ENCODE measurements at places on chromosomes 6 and 20.

DNA sequence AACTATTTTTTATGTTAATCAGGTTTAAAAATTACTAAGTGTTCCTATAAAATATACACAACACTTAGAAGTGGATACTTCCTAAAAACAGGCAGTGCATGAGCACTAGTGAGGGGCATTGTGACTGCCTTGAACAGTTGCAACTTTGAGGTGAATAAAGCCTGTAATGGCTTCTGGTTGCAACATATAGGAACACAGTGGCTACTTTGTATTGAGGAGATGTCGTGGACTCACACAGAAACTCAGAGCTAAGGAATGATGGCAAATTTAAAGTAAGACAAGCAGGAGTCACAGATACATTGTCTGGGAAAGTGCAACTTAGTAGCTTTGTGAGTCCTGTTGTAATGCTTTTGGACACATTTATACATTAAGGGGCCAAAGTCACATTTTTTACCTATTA is 861 bp upstream of the HLA-A start:
- no peaks in the 10 kb centered on the region for H3K36me3 ChIP-seq
- peaks cover 8% of the 10 kb centered on the region for H3K27me3 ChIP-seq
- H3K27ac ChIP-seq: no peak overlapping the region
- DNase-seq: no peak

GRCh38 chr6:27679964-27680694 is 207.2 kb upstream of the ZNF184 start:
- peak; percentile 56 for DNase-seq
- H3K27ac ChIP-seq: no peak overlapping the region
- peaks cover 64% of the 10 kb centered on the region for H3K27me3 ChIP-seq

DNA sequence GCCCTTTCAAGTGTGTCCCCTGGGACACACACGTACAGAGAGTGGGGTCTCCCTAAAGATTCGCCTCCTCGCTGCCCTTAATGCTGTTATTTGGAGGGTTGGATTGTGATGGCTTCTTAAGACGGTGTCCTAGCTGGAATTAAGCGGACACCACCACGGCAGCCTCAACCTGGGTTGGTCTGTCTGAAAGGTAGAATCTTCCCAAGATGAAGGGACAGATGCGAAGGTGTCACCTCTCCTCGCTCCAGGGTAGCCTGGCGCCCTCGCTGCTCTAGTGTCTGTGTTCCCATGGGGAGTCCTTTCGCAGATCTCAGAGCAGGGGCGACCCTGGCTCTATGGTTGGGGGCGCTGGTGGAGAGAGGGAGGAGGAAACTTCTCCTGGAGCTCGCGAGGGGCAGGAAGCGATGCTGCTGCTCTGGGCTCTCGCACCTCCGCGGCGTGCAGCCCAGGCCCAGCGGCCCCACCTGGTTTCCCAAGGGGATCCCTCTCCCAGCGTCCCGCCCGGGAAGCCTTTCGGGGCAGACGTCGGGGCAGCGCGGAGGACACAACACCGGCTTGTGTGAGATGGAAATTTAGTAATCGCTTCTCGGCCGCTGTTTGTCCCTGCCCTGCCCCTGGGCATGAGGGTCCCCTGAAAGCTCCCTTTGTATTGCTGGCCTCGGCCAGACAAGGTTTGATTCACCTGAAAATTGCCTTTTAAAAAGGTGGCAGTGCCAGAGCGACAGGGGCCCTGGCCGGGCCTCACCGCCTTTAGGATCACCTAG is 1.7 kb downstream of the RSPO3 start:
- peak; percentile 74 for DNase-seq
- peaks cover 87% of the 10 kb centered on the region for H3K27me3 ChIP-seq
- H3K4me3 ChIP-seq: peak overlapping the region; percentile 80
- H3K36me3 ChIP-seq: no peaks in the 10 kb centered on the region

DNA sequence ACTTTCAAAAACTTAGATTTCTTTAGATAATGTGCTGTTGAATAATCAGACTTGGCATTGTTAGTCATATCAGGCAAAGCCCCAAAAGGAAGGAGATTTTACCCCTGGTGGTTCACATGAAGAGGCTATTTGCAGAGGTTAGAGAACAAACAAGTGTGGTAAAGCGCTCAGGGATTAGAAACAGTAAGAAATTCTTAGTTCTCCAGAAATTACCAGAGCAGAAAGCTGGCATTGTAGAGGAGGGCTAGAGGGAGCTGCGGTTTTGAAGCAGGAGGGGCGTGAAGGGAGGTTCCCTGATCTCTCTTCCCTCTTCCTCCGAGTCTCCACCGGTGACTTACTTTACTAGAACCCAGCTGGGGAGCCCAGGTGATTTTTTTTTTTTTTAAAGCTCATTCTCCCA is 10.2 kb downstream of the MYO6 start:
- no peaks in the 10 kb centered on the region for H3K27me3 ChIP-seq
- no peaks in the 10 kb centered on the region for H3K4me1 ChIP-seq
- H3K27ac ChIP-seq: no peak overlapping the region
- no peak overlapping the region for H3K4me3 ChIP-seq

GRCh38 chr20:56212091-56212490 is 36.4 kb upstream of the MC3R start:
- H3K4me3 ChIP-seq: no peak overlapping the region
- no peak for DNase-seq
- H3K4me1 ChIP-seq: no peaks in the 10 kb centered on the region
- no peaks in the 10 kb centered on the region for H3K36me3 ChIP-seq
- no peak overlapping the region for H3K27ac ChIP-seq

GRCh38 chr6:45741437-45742171 is 274.1 kb downstream of the CLIC5 start:
- H3K36me3 ChIP-seq: no peaks in the 10 kb centered on the region
- no peaks in the 10 kb centered on the region for H3K27me3 ChIP-seq
- no peak for DNase-seq
- H3K4me1 ChIP-seq: no peaks in the 10 kb centered on the region
- no peak overlapping the region for H3K4me3 ChIP-seq

GRCh38 chr6:47992809-47993208 is 118.2 kb downstream of the PTCHD4 start:
- H3K27me3 ChIP-seq: no peaks in the 10 kb centered on the region
- no peaks in the 10 kb centered on the region for H3K4me1 ChIP-seq
- no peak for DNase-seq

GRCh38 chr20:2706688-2707352 is 14.2 kb downstream of the EBF4 start:
- H3K36me3 ChIP-seq: no peaks in the 10 kb centered on the region
- DNase-seq: peak; percentile 42
- H3K4me1 ChIP-seq: peaks cover 3% of the 10 kb centered on the region
- H3K27ac ChIP-seq: no peak overlapping the region

DNA sequence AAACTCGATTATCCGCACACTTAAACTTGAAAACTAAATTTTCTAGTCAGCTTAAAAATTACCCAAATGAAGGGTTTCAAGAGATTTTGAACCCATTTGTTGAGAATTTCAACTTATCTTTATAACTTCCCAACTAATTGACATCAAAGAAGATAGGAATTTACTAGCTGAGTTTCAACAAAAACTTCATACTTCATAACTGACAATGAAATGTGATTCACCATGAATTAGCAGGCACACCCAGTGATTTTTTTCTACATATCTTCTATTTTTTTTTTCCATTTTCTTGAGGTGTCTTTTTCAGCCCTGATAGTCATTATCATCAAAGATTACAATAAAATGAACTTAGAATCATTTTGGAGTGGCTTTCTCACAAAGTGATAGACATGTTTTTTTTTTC is 26.7 kb downstream of the TNFAIP3 start:
- DNase-seq: no peak
- H3K36me3 ChIP-seq: no peaks in the 10 kb centered on the region
- no peaks in the 10 kb centered on the region for H3K4me1 ChIP-seq

GRCh38 chr6:16126056-16126455 is 2.8 kb upstream of the MYLIP start:
- H3K4me3 ChIP-seq: no peak overlapping the region
- H3K27ac ChIP-seq: no peak overlapping the region
- H3K36me3 ChIP-seq: no peaks in the 10 kb centered on the region
- H3K4me1 ChIP-seq: peaks cover 2% of the 10 kb centered on the region
- no peaks in the 10 kb centered on the region for H3K27me3 ChIP-seq

DNA sequence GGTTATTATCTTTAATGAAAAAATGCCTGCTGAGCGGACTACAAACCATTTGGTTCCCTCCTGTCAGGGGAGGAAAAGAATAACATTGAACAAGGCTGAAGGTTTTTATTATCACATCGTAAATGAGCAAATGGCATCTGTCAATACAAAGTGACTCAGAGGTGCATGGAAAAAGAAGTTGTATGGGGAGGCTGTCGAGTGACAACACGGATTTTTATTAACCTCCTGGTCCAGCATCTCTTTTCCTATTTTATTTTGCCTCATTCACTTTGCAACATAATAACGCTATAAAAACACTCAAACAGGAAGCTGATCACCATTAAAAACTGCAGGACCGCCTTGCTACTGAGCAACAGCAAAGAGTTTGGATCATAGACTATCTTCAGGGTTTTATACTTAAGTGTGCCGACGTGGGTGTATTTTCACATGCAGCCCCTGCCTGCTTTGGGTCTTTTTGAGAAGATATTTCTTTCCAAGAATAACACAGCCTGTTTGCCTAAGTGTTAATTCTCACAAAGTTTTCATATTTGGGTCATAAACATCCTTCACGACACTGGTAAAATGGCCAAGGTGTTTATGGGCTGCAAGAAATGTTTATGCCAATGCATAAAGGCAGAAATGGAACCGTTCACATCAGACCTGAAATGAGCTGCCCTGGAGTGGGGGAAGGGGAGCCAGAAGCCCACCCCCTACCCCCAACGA is 132.1 kb upstream of the SALL4 start:
- no peaks in the 10 kb centered on the region for H3K4me1 ChIP-seq
- no peak for DNase-seq
- no peak overlapping the region for H3K27ac ChIP-seq
- H3K4me3 ChIP-seq: no peak overlapping the region
- H3K36me3 ChIP-seq: no peaks in the 10 kb centered on the region

DNA sequence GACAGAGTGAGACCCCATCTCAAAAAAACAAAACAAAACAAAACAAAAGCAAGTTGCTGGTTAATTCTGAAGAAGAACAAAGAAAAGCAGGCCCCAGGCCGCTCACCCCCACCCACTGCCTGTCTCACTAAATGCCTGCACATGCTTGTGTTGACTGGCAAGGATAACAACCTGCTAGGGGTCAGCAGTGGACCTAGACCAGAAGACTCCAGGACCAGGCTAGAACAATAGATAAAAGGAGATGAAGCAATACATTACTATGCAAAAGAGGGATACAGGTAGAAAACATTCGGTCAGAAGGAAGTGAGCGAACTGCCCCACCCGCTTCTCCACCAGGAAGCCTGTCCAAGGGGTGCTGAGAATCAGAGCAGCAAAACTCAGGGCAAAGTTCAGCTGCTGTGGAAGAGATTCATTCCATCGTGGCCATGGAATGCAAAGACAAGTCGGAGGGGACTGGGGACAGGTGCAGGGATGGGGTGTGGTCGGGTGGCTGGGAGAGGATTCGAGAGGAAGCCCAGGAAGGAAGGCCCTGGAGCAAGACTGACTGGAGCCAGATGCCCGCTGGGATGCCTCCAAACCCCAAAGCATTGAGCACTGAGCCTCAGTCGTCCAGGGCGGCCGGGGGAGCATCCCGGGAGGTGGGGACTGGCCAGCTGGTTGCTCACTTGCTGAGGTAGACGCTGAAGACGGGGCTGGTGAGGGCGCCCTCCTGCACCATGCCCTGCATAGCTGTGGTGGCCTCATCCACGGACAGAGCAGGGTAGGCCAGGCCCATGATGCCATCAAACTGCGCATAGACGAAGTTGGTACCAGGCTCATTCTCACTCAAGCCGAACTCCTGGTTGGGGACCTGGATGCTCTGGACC is 5.3 kb downstream of the PGC start:
- no peak for DNase-seq
- no peak overlapping the region for H3K4me3 ChIP-seq
- H3K27ac ChIP-seq: no peak overlapping the region
- no peaks in the 10 kb centered on the region for H3K4me1 ChIP-seq
- H3K27me3 ChIP-seq: no peaks in the 10 kb centered on the region

GRCh38 chr6:163320804-163321203 is 93.7 kb upstream of the QKI start:
- DNase-seq: no peak
- H3K27me3 ChIP-seq: no peaks in the 10 kb centered on the region
- H3K4me1 ChIP-seq: peaks cover 8% of the 10 kb centered on the region
- H3K36me3 ChIP-seq: no peaks in the 10 kb centered on the region
- H3K27ac ChIP-seq: no peak overlapping the region
- no peak overlapping the region for H3K4me3 ChIP-seq

- no peak overlapping the region for H3K4me3 ChIP-seq
- no peak overlapping the region for H3K27ac ChIP-seq
- H3K4me1 ChIP-seq: peaks cover 6% of the 10 kb centered on the region
- no peaks in the 10 kb centered on the region for H3K36me3 ChIP-seq
Measured at GRCh38 chr6:41455410-41455809, 90.8 kb upstream of the FOXP4 start.

- H3K36me3 ChIP-seq: no peaks in the 10 kb centered on the region
- no peak for DNase-seq
- H3K4me3 ChIP-seq: no peak overlapping the region
- no peak overlapping the region for H3K27ac ChIP-seq
- no peaks in the 10 kb centered on the region for H3K27me3 ChIP-seq
- no peaks in the 10 kb centered on the region for H3K4me1 ChIP-seq
Measured at GRCh38 chr6:131937226-131937625, 13.9 kb downstream of the CCN2 start.

GRCh38 chr6:168045141-168045691 is 33.8 kb downstream of the FRMD1 start:
- no peak overlapping the region for H3K4me3 ChIP-seq
- no peak overlapping the region for H3K27ac ChIP-seq
- no peak for DNase-seq
- H3K36me3 ChIP-seq: no peaks in the 10 kb centered on the region
- no peaks in the 10 kb centered on the region for H3K4me1 ChIP-seq

DNA sequence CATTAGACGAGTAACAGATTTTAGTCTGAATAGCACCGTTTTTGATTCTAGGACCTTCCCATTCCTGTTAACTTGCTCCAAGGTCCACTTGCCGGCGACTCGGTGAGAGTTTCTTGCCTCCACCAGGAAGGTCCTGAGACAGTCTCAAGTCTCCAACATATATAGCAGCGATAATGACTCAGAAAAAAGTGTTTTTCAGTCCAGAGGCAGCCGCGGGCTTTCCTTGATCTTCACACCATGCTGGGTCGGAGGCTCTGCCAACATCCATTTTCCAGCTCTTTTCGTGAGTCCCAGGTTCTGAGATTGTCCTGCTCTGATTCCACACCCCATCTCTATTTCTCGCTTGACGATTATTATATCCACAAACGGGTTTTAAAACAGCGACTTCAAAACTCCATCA is 170.5 kb downstream of the GPX5 start:
- no peaks in the 10 kb centered on the region for H3K27me3 ChIP-seq
- no peak overlapping the region for H3K4me3 ChIP-seq
- H3K27ac ChIP-seq: no peak overlapping the region
- H3K4me1 ChIP-seq: peaks cover 11% of the 10 kb centered on the region

DNA sequence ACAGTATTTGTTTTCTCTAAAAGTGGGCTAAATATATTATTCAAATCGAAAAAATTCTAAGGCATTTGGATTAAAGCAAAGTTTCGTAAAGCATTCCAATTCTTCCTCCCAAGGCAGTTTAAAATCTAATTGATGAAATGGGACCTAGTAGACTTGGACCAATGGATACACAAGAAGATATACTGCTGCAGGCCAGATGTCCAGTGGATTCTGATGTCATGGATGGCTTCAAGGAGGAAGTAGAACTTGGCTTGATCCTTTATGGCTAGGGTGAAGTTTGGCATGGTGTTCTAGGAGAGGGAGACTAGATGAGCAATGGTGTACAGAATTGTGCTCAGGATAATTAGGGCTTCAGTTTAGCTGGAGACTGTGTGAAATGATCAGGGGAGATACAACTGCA is 559.5 kb upstream of the MMS22L start:
- H3K27me3 ChIP-seq: peaks cover 27% of the 10 kb centered on the region
- no peaks in the 10 kb centered on the region for H3K36me3 ChIP-seq
- no peak overlapping the region for H3K27ac ChIP-seq
- H3K4me1 ChIP-seq: no peaks in the 10 kb centered on the region
- no peak overlapping the region for H3K4me3 ChIP-seq

GRCh38 chr20:19185083-19185482 is 27.4 kb upstream of the SLC24A3 start:
- no peak overlapping the region for H3K4me3 ChIP-seq
- no peaks in the 10 kb centered on the region for H3K27me3 ChIP-seq
- no peaks in the 10 kb centered on the region for H3K36me3 ChIP-seq
